ENCODE measurements at places on chromosomes 13 and 19.

- DNase-seq = no peak
These were observed 181.8 kb downstream of the KATNAL1 start for GRCh38 chr13:30125422-30126073.

DNA sequence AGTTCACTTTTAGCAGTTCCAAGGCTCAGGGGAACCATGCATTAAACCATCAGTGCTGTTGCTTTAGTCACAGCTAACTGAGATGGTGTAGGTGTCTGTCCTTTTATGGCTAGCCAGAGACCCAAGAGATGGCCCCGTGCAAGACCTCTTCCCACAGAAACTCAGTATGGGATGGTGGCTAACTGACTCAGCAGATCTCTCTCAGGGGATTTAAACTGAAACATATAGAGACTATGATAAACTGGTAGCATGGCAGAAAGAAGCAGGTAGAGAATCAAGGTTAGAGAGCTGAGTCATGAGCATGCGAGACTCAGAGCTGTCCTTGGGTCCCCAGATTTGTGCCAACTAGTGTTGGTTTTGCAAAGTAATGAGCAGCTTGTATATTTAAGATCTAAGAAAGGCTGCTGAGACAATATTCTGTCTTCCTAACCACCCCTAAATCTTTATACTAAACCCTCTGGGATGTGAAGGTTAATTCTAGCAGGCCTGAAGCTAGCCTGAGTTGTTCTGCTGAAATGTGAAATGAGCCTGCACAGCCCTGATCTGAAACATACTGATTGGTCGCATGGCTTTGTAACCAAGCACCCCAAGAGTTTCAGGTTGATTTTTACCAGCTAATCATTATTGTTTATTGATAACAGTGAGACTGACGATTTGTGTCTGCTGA lies 6.5 kb upstream of the SCEL start:
- DNase-seq = no peak

- peak; percentile 98 for DNase-seq
These were observed 91.4 kb upstream of the CACNA1A start for GRCh38 chr19:13597640-13598039.

GRCh38 chr13:47598340-47598911 lies 402.6 kb downstream of the SUCLA2 start:
- peak; percentile 53 for DNase-seq

GRCh38 chr13:30145709-30146367 lies 161.5 kb downstream of the KATNAL1 start:
- no peak for DNase-seq

GRCh38 chr13:101155920-101156319 lies 260.4 kb downstream of the NALCN start:
- DNase-seq = peak; percentile 32

DNA sequence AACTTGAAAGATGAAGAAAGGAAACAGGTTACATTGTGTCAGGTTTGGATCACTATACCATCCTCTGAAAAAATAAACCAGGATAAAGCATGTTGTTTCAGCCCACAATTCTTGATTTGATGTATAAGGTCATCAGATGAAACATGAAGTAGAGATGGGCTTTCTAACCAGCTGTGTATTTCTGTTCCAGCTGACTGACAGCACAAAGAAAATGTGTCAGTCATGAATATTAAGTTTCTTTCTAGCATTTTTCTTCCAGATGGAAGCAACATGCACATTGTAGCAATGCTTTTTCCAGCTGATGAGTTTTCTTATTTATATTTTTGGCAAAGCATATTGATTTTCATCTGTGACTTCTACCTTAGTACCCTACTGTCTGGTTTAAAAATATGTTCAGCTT lies 199.6 kb downstream of the OXGR1 start:
- no peak for DNase-seq

DNA sequence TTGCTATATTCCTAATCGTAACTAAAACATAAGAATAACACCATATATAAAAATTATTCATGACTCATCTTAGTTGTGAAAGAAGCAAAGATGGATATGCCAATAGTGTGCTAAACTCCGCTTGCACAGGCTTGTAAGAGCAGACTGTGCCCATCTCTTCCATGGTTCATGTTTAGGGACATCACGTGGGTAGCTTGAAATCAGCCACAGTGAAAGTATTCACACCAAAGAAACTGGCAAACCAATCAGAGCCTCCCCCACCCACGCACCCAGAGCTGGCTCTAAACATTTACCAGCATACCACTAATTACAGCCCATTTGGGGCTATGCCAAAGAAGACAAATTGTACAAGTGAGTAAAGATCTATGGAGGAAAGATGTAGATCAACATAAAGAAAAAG lies 147.5 kb downstream of the DIAPH3 start:
- no peak for DNase-seq

DNA sequence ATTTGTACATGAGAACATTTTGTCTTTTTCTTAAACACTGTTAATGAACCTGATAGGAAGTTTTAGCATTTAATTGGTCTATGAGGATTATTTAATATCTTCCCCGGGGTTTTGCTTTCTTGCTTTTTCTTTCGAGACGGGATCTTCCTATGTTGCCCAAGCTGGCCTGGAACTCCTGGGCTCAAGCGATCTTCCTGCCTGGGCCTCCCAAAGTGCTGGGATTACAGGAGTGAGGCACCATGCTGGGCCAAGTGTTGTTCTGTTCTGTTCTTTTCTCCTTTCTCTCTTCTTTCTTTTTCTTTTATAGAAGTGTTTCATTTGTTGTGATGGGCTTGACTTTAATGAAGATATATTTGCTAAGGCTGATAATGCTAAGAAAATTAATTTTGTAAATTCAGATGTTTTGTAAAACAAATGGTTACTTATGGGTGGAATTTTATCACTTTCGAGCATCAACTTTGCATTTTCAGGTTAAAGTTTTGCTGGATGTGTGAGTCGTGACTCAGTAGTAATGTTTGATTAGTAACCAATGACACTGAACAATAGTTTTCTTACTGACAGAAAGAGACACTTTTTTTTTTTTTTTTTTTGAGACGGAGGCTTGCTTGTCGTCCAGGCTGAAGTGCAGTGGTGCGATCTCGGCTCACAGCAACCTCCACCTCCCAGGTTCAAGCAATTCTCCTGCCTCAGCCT lies 2.2 kb downstream of the PAN3 start:
- no peak for DNase-seq

- DNase-seq = no peak
These were observed 235.8 kb downstream of the B3GLCT start for GRCh38 chr13:31435536-31435935.

DNA sequence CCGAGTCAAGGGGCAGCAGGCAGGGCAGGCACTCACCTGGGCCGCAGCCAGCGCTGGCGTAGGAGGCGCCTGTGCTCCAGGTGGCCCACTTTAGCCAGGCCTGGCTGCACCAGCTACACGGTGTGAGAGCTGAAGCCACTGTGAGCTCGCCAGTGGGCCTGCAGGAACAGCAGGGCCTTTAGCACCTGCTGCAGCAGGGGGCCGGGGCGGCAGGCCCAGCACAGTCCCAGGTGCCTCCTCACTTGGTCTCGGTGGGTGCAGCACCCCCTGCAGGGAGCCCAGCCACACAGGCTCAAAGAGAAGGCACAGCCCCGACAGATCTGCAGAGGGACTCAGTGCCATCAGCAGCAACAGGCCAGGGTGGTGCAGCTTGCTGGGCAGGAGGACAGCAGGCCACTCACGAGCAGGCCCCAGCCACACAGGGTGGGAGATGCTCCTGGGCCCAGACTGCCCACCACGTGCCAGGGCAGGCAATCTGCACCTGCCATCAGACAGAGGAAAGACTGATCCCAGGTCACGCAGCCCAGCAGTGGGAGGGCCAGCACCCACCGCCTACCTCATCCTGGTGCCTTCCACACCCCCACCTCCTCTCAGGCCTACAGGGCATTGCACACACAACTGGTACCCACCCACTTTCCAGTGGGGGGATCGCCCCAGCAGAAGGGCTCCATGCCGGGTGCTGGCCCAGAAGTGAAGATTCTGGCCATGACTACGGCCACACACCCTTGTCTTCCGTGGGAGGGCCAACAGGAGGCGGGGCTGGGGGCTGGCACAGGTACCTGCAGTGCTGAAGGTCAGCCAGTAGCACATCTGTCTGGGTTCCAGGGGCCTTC lies 15.8 kb downstream of the ARHGAP33 start:
- no peak for DNase-seq

DNA sequence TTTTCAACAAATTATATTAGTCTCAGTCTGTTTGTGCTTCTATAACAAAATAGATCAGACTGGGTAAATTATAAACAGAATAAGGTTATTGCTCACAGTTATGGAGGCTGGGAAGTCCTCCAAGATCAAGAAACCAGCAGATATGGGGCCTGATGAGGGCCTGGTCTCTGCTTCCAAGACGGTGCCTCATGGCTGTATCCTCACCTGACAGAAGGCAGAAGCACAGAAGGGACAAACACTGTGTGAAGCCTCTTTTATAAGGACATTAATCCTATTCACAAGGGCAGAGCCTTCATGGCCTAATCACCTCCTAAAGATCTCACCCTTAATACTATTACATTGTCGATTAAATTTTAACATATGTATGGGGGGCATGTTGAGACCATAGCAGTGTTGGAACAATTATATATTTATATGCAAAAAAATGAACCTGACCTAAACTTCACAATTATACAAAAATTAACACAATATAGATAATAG lies 12.7 kb downstream of the F10 start:
- no peak for DNase-seq

GRCh38 chr19:47430041-47430802 lies 10.9 kb upstream of the MEIS3 start:
- no peak for DNase-seq

- no peak for DNase-seq
These were observed 33.3 kb upstream of the MYCBP2 start for GRCh38 chr13:77360032-77360685.

GRCh38 chr19:401866-402511 lies 7.0 kb downstream of the C2CD4C start:
- DNase-seq = no peak

DNA sequence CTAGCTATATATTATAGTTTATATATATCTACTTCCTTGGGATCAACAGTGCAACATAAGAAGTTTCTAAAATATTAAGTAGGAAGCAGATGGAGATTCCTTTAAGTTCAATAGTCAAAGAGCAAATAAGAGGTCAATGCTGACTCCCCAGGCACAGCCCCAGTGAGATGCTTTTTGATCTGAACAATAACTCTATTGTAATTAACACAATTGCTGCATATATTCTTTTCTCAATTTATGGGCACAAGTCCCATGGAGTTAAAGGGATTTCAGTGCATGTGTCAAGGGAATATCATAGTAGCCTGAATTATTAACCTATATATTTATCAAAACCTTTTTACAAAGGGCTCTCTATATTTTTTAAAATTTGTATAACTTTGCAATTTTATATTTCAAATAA lies 180.8 kb downstream of the SPRY2 start:
- DNase-seq = no peak

GRCh38 chr13:31045286-31046081 lies 113.0 kb downstream of the TEX26 start:
- peak; percentile 37 for DNase-seq

DNA sequence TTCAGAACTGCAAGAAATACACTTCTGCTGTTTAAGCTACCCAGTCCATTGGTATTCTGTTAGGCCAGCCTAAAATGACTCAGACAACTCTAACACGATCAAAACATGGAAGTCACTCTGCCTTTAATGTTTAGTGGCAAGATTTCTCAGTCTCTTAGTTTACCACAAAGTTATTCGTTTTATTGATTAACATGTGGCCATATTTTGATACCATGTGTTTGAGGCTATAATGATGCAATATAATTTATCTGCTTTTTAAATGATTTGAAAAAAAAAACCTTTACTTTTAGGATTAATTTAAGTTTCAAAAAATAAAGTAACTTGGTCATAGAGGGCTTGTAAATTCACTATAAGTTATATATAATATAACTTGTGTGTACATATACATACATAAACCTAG lies 223.4 kb downstream of the SPRY2 start:
- DNase-seq = no peak

DNA sequence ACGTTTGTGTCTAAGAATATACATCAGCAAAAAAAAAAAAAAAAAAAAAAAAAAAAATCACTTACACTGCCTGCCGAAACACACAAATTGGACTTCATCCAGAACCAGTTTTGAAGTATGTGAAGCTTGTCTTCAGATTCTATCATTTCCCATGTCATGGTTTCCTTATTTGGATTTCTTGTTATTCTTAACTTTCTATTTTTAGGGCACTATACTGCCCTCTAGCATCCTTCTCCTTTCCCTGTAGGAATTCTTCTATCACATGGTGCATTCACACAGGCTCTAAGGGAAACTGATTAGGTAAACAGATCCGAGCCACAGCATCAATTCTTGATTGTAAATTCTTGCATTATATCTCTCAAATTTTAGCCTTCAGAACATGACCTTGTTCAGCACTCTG lies 1507.5 kb downstream of the OLFM4 start:
- DNase-seq = peak; percentile 58

DNA sequence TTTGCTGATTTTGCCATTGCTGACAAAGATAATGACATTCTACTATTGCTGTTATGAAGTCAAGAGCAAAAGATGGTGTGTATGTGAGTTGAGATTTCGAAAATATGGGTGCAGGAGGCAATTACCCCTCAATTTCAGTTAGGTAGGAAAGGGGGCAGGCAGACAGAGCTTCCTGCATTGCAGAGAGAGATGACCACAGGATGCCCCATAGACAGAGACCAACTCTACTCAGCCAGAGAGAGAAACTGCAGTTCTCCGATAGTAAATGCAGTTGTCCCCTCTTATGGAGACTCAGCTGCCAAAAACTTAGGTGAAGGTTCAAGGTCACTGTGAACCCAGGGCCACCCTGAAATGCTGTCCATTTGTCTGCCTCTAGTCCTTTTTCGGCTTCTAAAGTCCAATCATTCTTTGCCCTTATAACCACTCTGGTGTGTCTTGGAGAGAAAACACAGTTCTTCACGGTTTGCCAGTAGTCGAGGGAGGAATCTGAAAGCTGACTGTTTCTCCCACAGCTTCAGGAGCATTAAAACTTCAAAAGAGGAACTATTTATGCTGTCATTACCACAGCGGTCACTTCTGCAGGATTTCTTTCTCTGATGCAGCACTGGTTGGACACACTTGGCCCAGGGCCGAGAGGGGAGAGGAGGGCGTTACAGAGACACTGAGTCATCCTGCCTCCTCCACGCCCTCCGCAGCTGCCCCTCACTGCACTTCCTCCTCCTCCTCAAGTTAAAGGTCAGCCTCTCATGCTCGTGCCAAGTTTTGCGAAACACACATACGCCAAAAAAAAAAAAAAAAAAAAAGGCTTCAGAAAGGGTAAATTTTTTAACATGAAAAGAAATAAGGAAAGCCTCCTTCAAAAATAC lies 264.3 kb downstream of the FOXO1 start:
- DNase-seq = peak; percentile 98

DNA sequence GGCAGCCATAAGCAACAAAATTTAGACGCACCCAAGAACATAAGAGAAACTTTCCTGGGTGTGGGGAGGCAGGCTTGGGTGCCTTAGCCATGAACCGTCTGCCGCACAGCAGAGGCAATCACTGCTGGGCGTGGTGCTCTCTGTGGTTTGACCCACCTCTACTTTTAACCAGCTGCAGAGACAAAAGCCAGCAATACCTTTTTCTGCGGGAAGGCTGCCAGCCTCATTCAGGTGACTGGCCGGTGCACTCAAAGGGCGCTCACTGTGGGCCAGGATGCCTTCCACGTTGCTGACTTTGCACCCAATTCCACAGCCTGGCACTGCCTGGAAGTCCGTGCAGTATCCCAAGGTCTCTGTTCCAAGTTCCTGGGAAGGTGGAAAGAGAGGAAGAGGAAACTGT lies 69.1 kb downstream of the ATP7B start:
- DNase-seq = no peak

Data from OCI-M1 (cell line).